ENCODE measurements at places on chromosomes 1 and 21.

DNA sequence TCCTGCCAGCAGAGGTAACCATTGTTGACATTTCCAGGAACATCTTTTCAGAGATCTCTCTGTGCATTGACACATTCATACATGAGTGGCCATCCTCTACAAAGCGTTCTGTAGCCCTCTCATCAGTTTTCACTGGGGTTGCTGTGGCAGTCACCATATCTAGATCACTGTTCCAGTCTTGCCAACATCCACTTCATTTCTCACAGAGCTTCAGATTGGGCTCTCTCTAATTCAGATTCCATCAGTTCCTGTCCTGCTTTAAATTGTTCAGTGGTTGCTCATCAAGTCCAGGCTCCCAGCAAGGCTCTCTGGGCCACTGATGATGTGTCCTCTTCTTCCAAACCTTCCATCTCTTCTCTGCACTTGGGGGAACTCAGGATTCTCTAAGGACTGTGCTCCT is 173.7 kb downstream of the KCNJ6 start:
- DNase-seq: no peak

DNA sequence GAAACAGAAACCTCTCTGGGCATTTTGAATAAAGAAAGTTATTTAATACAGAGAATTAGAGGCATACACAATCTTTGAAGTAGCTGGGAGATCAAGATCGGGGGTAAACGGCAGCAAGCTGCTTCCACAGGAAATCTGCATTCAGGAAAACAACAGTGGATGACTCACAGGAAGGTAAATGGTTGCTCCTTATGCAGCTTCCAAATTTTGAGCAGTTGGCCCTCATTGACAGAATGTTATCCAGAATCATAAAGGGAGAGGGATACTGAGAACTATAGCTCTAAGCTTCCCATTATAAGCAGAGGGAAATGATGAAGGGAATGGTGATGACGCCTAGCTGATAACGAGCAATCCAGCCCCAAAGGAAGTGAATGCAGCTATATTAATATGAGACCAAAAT is 28.6 kb downstream of the ZMYND12 start:
- DNase-seq: no peak

DNA sequence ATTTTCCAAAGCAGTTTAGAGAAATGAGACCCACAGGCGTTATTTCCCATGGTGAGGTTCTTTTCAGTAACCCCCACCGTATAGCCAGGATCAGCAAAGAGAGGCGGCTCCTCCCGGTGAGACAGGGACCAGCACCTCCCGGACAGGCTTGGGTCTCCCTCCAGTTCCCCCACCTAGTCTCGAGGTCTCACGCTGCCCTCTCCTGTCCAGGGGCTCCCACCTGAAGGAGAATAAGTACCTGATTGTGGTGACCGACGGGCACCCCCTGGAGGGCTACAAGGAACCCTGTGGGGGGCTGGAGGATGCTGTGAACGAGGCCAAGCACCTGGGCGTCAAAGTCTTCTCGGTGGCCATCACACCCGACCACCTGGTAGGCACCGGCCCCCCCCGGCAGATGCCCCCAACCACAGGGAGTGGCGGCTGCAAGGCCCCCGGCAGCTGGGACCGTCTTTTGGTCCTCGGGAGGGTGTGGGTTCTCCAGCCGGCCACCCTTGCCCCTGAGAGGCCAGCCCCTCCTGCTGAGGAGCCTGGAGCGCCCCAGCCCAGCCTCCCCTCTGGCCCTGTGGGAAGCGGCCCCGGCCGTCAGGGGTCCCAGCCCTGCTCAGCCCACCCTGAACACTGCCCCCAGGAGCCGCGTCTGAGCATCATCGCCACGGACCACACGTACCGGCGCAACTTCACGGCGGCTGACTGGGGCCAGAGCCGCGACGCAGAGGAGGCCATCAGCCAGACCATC is 4.9 kb downstream of the COL6A1 start:
- no peak for DNase-seq

DNA sequence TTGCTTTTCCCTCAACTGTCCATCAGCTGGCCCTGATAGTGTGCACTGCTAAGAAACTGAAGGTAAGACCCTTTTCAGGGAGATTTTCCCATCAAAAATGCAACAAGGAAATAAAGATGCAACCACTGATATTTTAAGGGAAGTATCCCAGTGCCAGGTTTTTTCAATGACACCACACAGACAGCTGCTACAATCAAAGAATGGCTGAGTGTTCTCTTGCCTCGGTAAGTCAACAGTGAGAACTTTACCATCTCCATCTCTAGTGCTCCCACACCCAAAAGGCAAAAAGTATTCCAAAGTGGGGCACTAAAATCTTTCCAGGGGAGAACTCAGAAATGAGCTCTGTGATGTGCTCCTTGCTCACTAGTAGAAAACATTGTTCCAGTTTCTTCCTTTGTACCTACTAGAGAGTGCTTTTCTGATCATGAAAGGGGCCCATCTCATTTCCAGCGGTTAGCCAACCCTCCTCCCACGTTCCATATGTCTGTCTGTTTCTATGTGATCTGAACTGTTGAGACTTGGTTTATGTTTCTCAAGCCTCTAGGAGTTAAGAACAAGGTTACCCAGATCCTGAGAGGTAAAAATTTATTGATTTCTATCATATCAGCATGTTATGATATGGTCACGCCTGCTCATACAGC is 67.6 kb upstream of the NEK2 start:
- no peak for DNase-seq

DNA sequence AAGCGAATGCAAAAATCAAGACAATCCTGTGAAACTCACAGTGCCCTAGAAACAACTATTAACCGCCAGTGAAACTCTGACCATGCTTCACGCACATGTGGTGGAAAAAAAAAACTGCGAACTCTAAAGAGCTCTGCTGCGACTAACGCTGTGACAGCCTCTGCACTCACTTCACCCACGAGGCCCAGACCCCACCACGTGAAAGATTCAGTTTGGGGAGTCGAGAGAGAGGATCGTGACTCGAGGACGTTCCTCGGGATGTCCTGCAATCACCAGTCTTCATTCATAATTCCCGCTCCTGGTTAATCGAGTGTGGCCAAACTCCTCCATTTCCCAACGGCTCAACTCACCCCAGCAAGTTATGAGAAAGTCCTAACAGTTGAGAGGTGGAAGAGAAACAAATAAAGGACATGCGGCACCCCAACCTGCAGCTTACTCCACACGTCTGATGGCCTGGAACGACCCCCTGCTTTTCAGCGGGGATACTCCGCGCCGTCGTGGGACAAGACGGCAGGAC is 1.1 kb downstream of the SERBP1 start:
- no peak for DNase-seq

DNA sequence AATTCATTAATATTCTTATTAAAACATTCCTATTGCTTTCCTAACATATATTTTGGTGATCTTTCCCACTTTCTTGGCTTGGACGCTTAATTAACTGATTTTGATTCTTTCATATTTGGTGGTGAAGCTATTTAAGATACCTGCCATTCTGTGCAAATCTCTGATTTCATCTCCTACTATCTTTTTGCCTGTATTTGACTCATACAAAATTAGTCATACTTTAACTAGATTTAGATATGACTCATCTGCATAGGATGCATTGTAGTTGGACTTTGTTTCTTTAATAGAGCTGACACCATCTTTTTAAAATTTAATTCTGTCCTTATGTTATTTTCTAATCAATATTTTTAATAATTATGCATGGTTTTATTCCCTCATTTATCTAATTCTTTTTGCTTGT is 93.8 kb upstream of the PLPPR4 start:
- DNase-seq: no peak

DNA sequence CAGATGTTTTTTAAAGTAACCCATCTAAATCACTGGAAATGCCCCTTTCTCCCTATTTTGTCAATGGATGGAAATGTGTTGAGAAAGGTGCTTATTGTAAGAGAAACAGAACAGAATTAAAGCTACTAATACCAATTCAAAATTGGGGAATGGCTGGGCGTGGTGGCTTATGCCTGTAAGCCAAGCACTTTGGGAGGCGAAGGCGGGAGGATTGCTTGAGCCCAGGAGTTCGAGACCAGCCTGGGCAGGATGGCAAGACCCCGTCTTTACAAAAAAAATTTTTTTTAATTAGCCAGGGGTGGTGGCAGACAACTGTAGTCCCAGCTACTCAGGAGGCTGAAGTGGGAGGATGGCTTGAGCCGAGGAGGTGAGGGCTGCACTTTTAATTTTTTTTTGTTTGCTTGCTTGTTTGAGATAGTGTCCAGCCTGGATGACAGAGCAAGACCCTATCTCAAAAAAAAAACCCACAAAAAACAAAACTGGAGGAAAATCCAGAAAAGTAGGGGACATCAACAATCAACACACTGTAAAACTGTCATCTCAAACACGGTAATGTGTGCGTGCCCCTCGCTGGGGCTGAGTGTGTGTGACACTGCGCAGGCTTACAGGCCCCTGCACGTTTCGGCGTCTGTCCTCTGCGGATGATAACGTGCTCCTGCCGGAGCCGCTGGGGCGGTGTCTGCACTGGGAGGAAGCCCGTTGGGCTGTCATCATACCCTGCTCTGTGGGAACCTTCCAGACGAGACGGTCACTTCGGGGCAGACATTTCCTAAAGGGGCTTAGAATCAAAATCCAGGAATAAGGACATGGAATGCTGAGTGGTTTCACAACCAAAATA is 11.6 kb upstream of the POFUT2 start:
- no peak for DNase-seq

DNA sequence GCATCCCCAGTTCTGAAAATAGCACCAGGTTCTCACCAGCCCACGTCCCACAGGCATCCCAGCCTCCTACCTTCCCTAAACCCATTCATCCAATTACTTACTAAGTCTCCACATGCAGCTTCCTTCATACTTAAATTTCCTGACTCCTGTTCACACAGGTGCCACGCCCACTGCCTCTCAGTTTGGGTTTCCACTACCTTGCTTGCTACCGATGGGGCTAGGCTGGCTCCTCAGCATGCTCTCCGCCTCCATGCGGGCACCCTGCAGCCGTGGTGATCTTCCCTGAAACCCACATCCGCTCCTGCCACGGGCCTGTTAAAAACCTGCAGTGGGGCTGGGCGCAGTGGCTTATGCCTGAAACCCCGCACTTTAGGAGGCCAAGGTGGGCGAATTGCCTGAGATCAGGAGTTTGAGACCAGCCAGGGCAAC is 70.4 kb upstream of the ANGPTL1 start:
- no peak for DNase-seq

DNA sequence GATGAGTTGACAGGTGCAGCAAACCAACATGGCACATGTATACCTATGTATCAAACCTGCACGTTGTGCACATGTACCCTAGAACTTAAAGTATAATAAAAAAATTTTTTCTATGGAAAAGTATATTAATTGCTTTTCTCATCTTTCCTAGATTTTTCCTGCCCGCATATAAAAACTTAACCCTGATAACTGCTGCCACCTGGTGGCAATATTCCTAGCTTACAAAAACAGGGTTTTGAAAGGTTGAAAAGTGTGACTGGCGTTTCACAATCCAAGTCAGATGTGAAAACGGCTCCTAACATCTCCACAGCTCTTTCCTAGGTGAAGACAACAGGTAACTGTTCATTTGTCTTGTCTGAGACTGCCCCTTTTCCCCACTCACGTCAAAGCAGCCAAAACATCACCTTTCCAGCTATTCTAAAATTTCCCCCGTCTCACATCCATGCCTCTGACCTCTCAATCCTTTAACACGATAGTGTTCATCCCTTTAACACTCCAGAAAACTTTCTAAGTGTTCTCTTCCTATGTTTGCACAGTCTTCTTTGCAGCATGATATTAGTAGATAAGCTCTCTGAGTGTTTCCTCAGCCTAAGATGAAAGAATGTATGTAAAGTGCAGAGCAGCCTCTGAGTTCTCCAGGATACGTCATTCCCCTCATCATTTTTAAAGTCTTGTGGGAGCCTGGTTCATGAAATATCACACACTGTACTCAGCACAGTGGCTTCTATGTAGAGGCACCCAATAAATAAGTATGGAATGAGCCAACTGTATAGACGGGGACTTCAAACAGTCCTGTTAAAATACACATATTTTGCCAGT is 27.5 kb downstream of the OVGP1 start:
- DNase-seq: peak; percentile 8

- no peak for DNase-seq
These were observed 322.2 kb downstream of the LMX1A start for GRCh38 chr1:165034136-165034809.

DNA sequence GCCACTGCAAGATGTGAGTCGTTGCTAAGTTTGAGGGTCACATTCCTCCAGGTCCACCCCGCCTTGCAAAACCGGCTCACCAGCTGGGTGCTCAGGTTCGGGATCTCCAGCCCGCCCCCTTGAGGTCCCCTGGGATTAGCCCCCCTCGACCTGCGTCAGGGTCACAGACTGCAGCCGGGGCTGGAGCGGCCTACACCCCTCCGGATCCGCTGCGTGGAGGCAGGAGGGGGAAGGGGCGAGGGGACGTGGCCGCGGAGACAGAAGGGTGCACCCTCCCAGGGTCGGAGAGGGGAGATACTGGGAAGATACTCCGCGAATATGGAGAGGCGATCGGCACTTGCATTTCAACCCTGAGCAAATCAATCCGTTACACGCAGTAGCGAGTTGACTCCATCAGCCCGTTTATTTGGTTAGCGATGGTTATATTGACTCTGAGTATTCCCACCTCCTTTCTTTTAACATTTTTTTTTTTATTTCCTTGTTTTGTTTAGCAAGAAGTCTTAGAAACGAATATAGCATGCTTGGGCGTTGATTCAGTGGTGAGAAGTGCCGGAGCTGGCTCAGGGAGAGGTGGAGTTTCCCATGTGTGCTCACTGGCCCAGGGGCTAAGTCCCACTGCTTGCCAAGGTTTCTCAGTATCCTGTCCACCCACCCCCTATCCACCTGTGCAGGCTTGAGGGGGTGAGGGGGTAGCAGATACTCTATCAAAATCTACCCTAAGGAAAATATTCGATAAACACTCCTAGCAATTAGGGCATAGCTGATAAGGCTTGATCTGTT is 997 bp downstream of the IFNAR2 start:
- no peak for DNase-seq

- DNase-seq: no peak
These were observed 25.5 kb downstream of the UCK2 start for GRCh38 chr1:165852871-165853270.

GRCh38 chr1:226308166-226308722 is 720 bp downstream of the LIN9 start:
- peak; percentile 1 for DNase-seq

- DNase-seq: peak; percentile 58
These were observed 41.3 kb downstream of the PIK3C2B start for GRCh38 chr1:204453141-204453772.

- DNase-seq: no peak
These were observed 177.7 kb upstream of the RAB4A start for GRCh38 chr1:229093238-229093540.
